ENCODE measurements at places on chromosomes 6 and 20. TPM values are rescaled to one million over a fixed set of nuclear protein-coding genes. Genes with fewer than 3 reads are reported as not detected.

Gene NNAT
- 6.3 TPM for total RNA-seq

Gene VWA7
- total RNA-seq = 18.5 TPM

Gene NRN1
- 6.4 TPM for total RNA-seq

Gene SLC17A2
- not detected for total RNA-seq

Gene HINT3
- 32.3 TPM for total RNA-seq

Gene RAB32
- total RNA-seq = 31.1 TPM

Gene CDSN
- total RNA-seq = 0.17 TPM

Gene IL20RA
- total RNA-seq = 15.1 TPM

Gene HLA-F
- 87.3 TPM for total RNA-seq

Gene CD24
- 2,531 TPM for total RNA-seq

Gene SIRPG
- total RNA-seq = 1.2 TPM

GRCh38 chr20:46227272-46227767, 81.0 kb downstream of the CDH22 start:
- no peak for DNase-seq

DNA sequence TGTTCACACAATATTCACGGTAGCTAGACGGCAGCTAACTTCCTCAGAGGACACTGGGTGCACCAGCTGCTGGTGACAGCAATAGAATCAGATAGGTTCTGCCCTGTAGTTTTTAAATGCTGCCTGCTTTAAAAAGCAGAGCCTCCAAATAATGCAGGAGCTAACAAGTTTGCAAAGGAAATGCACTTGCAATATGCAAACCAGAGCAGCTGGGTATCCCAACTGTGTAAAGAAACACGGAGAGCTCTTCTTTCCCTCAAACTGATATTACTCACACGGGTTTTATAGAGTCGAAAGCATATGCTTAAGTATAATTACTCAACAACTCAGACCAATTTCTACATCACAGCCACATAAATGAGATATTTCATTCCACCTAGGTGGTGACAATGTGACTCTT, 432.7 kb downstream of the TFAP2A start:
- DNase-seq = no peak

- no peak for DNase-seq
Observed at GRCh38 chr6:42428326-42429041, 23.2 kb downstream of the TRERF1 start.

- DNase-seq = no peak
Observed at GRCh38 chr20:14134004-14134403, 138.7 kb downstream of the MACROD2 start.

DNA sequence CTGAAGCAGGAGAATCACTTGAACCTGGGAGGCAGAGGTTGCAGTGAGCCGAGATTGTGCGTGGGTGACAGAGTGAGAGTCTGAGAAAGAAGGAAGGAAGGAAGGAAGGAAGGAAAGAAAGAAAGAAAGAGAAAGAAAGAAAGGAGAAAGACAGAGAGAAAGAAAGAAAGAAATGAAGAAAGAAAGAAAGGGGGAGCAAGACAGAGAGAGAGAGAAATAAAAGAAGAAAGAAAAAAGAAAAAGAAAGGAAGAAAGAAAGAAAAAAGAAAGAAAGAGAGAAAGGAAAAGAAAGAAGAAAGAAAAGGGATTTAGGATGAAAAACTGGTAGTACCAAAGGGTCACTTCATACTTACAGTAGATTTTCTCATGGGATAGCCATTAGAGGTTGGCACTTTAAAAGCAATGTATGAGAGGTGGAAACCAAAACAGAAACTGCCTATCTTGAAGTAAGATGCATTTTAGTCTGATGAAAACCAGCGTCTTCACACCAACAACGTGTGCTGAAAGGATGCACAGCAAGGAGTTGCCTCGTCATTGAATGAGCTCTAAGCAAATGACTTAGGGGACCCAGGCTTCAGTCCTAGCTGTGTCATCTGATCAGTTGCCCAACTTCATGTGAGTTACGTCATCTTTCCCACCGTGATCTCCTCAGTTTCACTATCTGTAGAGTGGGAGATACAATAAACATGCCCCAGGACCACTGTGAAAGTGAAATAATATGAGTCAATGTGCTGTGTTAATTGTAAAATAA, 133.9 kb upstream of the NEDD9 start:
- DNase-seq = no peak

GRCh38 chr6:156850353-156850752, 73.2 kb downstream of the ARID1B start:
- DNase-seq = no peak

DNA sequence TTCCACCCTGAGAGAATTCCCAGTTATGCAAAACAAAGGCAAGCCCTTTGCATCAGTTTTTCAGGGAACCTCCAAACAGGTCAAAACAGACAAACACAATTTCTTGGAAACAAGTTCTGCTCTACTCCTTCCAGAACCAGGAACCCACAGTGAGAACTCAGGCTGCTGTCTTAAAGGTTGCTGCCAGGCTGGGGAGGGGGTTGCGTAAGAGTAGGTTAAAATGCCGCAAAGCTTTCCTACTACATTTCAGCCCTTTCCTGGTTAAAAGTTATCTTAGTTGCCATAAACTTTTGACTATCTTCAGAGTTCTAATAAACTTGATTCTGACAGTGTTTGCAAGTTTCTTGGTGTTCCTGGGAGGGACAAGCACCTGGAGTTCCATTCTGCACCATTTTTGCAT, 33.8 kb downstream of the KPNA5 start:
- no peak for DNase-seq

- no peak for DNase-seq
Observed at GRCh38 chr6:96491926-96492325, 29.7 kb upstream of the UFL1 start.

DNA sequence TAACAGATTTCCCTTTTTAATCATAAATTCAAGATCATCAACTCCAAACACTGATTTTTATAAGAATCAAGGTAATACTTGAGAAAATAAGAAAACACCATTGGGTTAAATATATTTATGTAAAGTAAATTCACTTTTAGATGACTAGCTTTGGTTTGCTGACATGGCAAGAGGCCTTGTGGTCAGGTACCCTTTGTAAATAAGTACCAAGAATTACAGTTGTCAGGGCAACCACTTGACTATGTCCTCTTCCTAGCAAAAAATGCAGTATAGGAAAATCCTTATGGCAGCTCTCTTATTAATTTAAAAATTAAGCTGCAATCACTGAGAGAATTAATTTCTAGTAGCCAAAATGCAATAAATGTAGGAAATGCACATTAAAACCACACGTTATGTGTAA, 153.8 kb downstream of the INSM1 start:
- no peak for DNase-seq

- DNase-seq = peak; percentile 46
Observed at GRCh38 chr6:55016261-55016660, 158.1 kb upstream of the HCRTR2 start.

- DNase-seq = no peak
Observed at GRCh38 chr6:96704713-96705112, 132.6 kb downstream of the GPR63 start.

DNA sequence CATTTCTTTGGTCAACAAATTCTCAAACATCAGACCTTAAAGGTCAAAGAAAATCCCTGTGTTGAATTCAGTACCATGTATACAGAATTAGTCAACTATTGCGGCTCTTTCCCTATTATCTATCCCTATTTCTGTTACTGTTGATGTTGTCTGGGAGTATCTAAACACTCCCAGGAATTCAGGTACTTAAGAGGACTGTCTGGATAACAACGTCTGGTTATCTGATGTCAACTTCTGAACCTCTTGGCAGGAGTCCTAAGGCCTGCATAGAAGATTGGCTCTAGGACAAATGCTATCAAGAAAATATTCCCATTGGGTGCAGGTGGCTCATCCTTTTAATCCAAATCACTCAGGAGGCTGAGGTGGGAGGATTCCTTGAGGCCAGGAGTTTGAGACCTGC, 255.6 kb downstream of the KHDC1L start:
- DNase-seq = no peak

GRCh38 chr6:71706523-71706922, 179.8 kb upstream of the RIMS1 start:
- DNase-seq = no peak

DNA sequence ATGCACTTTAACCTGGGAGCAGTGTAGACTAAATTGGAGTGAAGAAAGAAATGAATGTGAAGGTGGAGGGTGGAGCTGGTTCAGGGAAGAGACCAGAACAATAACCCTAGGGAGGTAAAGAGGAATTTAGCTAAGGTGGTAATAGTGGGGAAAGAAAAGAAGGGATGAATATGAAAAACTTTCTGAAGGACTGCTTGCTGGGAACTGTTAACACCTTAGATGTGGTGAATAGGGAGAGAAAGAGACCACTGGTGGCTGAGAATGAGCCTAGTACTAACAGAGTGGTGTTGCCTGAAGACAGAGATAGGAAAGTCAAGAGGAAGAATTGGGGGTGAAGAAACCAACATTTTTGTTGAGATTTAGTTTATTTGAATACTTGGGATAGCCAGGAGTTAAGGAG, 78.4 kb upstream of the HS3ST5 start:
- DNase-seq = no peak

DNA sequence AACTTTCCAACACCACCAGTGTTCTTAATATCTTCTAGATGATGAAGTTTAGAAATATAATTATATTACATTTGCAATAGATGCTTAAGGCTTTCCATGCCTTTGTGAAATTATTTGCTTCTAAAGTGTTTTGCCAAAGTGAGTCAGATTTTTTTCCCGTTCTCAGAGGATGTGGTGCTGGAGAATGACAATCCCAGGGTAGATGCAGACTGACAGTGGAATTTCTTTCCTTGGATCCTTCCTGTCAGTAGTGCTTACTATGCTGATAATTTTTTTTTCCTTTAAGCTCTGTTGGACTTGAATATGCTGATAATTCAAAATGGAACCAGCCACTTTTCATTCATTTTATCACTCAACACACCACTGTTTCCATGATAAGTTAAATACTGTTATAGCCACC, 59.9 kb upstream of the SOX4 start:
- DNase-seq = no peak

GRCh38 chr6:100923481-100924165, 42.5 kb upstream of the ASCC3 start:
- DNase-seq = no peak

DNA sequence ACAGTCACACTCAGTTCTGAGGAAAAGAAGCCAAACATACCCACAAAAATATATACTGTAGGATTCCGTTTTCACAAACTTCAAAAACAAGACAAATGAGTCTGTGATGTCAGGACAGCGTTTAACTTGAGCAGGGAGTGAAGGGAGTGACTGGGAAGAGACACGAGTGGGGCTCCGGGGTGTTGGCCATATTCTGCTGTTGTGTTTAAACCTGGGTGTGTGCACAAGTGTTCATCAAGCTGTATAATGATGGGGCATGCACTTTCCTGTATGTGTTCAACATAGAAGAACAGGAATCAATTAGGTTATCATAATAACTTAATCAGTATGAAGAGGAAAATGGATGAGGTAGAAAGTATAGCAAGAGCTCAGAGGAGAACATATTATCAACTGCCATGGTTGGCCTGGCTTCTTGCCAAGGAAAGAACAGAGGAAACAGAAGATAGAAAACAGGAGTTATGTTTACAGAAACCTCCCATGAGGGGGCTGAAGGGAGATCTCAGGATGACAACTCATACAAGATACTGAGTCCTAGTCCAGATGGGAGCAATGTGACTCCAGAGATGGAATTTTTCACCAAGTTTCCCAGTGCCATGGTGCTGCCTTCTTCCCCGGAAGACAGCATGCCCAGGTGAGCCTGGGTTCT, 15.1 kb upstream of the AFDN start:
- no peak for DNase-seq

- no peak for DNase-seq
Observed at GRCh38 chr6:67698534-67698933, 936.5 kb upstream of the ADGRB3 start.

DNA sequence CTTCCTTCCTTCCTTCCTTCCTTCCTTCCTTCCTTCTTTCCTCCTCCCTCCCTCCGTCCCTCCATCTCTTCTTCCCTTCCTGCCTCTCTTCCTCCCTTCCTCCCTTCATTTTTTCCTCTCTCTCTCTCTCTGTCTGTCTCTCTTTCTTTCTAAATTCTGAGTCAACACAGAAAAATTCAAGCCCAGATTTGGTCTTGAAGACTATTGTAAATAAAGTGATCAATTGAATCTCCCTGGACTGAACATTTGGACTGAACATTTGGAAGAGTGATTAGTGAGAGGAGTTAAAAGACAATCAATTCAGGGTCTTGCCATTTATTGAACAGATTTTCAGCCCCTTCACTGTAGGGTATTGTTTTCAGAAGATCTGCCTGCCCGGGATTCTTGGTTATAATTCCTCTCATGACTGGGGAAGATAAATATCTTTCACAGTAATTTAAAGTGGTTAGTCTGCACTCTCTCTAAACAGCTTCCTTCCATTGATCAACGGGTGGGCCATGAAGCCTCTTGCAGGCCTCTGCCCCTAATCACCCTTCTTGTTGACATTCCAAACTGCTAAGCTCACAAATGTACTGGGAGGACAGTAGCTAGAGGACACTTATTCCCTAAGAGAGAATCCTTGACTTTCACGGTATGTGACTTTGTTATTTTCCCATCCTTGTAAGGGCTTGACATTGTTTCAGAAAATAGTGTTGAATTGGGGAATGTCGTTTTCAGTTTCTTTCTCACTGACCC, 101.7 kb upstream of the BMP2 start:
- no peak for DNase-seq

DNA sequence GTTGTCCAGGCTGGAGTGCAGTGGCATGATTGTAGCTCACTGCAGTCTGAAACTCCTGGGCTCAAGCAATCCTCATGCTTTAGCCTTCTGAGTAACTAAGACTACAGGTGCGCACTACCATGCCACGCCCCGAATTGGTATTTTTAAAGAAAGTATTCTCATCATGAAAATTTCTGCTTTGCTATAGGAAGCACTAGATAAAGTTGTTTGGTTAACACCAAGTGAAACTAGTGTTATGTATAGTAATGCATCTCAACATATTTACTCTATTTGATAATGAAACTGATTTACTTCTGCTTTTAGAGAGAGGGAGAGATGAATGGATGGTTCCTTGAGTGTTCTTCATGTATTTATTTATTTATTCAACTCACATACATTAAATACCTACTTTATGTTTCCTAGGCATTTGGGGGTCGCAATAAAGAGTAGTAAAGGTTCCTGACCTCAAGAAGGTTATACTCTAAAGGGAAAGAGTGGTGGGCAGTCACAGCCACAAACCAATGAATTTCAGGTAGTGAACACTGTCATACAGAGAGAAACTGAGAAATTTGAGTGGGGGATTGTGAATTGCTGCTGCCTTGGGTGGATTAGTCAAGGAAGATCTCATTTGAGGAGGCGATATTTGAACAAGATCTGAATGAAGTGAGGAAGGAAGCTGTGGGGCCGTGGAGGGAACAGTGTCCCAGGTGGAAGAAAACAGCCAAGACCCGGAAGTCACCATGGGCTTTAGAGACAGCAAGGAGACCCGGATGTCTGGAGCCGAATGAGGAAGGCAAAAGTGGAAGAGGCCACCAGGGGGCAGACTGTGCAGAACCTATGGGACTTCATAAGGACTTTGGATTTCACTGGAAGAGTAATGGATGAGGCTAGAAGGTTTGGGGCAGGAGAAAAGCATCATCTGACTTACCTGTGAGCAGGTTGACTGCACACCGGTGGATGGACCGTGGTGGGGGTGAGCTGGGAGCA, 185.6 kb downstream of the TSHZ2 start:
- no peak for DNase-seq

- no peak for DNase-seq
Observed at GRCh38 chr20:11246251-11246775, 572.5 kb upstream of the JAG1 start.

- DNase-seq = no peak
Observed at GRCh38 chr6:155171109-155171746, 92.6 kb upstream of the CLDN20 start.

All from mucosa of gallbladder (tissue), 1 donor.